ENCODE measurements at places on chromosomes 12 and 14.

GRCh38 chr14:69579476-69579875 lies 4.8 kb upstream of the CCDC177 start:
- no peak for DNase-seq

DNA sequence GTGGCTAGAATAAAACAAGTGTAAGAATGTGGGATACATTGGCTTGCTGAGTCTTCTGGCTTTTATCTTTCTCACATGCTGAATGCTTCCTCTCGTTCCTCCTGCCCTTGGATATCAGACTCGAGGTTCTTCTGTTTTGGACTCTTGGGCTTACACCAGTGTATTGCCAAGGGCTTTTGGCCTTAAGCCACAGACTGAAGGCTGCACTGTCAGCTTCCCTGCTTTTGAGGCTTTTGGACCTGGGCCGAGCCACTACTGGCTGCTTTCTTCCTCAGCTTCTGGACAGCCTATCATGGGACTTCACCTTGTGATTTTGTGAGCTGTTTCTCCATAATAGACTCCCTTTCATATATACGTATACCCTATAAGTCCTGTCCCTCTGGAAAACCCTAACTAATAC lies 300.9 kb upstream of the STXBP6 start:
- DNase-seq: no peak

DNA sequence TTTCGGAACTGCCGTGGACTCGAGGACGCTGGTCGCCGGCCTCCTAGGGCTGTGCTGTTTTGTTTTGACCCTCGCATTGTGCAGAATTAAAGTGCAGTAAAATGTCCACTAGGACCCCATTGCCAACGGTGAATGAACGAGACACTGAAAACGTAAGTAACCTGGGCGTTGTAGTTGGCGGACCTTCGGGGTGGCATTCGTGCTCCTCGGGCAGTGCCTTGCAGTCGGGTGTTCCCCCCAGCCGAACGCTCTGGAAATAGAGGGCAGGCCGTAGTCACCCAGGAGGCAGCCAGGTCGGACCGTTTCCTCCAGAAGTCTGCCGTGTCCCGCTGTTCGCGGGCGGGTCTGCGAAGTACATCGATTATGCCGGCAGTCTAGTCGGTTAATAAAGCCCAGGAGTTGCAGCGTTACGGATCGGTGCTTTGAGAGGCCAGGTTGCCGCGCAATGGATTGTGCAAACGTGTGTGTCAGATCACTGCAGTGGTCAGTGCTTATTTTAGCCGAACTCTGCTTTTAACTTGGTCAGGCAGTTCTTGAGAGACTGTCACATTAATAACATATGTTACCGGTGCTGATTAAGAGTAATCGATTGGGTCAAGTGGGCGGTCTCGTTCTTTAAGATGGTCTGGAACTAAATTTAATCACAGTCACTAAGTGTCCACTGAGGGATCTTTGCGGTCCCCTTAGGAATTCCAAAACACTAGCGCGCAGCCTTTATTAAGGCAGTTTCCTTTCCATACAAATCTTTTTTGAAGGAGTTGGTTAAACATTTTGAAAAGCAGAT lies 906 bp downstream of the MARK3 start:
- DNase-seq: peak; percentile 16

DNA sequence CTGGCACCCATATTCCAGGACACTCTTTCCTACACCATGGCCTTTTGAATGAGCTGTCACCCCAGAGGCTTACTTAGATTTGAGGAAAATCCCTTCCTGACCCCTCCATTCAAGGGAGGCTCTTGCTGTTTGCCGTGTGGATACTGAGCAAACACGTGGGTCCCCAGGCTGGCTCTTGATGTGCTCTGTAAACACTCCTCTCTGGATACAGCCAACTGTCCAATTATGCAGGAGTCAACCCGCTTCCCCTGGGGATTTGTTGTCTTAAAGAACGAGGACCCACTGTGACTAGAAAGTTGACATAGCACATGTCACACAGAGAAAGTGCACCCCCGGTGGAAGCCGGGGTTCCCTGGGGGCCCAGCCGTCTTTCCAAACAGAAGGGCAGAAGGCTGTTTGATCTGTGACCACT lies 75.8 kb upstream of the CEP83 start:
- DNase-seq: no peak

DNA sequence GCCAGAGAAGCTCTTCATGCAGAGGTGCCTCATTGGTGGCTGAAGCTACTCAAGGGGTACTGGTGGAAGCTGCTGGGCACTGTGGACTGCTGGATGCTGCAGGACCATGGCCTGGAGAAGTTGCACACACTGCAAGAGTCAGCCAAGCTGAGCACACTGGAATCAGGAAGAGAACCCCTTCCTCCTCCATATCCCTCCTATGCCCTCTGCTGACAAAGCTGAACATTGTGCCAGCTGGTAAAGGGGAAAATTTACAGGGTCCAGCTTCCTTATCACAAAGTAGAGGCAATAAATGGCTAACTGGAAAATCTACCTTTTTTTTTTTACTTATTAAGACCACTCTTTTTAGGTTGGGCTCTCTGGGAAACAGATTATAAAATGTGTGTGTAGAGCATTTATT lies 6.5 kb downstream of the CCDC175 start:
- no peak for DNase-seq

DNA sequence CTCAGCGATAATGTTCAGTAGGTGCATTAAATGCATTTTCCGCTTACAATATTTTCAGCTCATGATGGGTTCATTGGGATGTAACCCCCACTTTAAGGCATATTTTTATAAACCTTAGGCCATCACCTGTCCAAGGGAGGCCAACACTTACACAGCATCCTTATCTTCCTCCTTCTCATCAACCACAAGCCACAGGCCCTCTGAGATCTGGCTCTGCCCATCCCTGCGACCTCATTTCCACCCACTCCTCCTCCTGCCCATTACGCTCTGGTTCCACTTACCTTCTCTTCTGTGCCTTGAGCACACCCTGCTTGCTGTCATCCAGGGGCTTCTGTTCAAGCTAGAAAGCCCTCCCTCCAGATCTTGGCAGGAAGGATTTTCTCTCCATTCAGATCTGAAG lies 93.2 kb downstream of the EGLN3 start:
- no peak for DNase-seq

GRCh38 chr12:10025236-10025635 lies 5.2 kb upstream of the CLEC9A start:
- DNase-seq: no peak

GRCh38 chr14:100074431-100075100 lies 9.3 kb downstream of the EVL start:
- DNase-seq: no peak

- DNase-seq: peak; percentile 32
These were observed 14.2 kb upstream of the TXNRD1 start for GRCh38 chr12:104201238-104202001.

DNA sequence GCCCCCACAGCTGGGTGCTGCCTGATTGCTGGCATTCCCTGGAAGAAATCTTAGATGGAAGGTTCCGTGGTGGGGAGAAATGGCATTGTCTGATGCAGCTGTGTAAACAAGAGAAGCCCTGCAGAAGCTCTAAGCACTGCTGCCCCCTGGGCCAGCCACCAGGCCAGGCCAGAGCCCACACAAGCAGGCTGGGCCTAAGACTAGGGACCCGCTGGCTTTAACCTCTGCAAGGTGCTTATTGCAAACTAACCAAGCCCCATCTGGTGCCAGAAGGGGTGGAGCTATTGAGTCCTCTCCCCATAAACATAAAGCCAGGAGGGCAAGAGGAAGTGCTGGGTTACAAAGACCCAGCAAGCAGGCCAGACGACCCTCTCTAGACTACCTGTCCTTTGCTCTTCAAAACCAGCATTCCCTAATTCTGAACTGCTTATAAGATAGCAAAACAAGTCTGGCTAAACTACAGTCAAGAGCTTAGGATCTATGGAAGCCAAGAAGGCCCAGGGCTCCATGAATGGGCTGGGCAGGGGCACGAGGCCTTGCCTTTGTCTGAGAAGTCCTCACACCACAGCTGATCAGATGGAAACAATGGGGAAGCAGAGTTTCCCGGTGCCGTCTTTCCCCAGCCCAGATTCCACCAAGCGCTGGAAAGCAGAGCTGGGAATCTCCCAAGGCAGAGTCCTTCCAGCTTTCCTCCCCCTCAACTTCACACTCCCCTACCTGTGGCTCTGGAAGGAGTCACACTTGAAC lies 28.8 kb downstream of the P2RX4 start:
- DNase-seq: no peak

DNA sequence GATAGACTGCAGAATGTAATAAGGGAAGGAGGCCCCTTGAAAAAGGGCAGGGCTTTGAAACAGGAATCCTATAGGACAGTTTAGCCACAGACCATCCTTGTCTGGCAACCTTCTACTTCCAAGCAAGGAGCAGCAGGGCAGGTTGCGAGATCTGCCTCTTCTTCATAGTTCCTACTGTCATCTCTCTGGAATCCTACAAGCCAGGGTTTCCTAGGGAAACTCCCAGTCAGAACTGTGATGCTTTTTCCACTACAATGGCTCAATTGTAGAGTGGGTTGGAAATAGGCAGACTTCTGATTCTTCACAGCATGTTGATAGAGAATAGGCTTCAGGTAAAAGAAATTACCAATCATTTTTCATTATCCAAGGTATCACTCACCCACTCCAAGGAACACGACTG lies 186.3 kb downstream of the DACT1 start:
- DNase-seq: no peak

DNA sequence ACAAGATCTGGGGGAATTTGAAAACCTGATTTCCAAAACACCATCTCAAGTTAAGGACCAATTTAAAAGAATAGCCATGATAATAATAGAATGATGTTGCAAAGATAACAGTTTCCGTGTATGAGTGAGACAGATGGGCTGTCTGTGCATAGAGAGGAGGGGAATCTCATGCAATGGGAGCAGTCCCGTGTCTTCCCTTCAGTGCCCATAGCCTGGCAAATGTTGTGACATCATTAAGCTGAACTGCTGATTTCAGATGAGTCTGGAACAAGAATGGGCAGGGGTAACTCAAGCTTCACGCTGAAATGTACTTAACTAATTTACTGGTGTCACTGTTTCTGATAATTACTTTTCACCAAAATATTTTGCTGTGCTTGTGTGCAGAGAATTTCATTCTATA lies 454.0 kb downstream of the FOXG1 start:
- DNase-seq: no peak

All from endothelial cell (in vitro differentiated cells).